ENCODE measurements at places on chromosomes 6 and 20. TPM values are rescaled to one million over a fixed set of nuclear protein-coding genes. Genes with fewer than 3 reads are reported as not detected.

DNA sequence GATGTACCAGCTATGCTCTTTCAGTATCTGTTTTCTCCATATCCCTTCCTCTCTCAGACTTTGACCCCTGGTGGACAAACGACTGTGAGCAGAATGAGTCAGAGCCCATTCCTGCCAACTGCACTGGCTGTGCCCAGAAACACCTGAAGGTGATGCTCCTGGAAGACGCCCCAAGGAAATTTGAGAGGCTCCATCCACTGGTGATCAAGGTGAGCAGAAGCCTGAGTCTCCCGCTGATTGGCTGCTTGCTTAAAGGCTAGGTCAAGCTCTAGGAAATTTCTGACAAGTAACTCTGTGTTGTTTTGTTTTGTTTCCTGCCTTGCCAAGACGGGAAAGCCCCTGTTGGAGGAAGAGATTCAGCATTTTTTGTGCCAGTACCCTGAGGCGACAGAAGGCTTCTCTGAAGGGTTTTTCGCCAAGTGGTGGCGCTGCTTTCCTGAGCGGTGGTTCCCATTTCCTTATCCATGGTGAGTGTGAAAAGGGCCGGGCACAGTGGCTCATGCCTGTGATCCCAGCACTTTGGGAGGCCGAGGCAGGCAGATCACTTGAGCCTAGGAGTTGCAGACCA is 28.6 kb downstream of the C6orf89 start:
- DNase-seq = no peak

DNA sequence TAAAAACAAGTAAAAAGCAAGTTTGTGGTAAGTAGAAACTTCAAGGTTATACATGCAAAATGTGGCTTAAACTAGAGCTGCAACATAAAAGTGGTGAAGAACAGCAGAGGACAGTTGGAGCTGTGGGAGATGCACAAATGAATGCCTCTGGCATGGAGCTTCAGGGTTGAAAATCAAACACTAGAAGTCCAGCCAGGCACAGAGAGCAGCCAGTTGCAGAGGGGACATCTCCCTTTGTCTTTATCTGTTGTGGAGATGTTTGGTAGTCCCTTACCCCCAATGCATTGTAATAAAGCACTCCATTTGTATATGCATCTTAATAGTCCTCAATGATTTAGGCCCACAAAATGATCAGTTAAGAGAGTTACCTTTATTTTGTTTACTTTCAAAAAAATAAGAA is 73.1 kb upstream of the C20orf144 start:
- no peak for DNase-seq

Gene FRS3
- 6.8 TPM for polyA plus RNA-seq

GRCh38 chr6:56758120-56758519 is 115.4 kb upstream of the DST start:
- DNase-seq = no peak

Gene IPCEF1
- 7.5 TPM for polyA plus RNA-seq

DNA sequence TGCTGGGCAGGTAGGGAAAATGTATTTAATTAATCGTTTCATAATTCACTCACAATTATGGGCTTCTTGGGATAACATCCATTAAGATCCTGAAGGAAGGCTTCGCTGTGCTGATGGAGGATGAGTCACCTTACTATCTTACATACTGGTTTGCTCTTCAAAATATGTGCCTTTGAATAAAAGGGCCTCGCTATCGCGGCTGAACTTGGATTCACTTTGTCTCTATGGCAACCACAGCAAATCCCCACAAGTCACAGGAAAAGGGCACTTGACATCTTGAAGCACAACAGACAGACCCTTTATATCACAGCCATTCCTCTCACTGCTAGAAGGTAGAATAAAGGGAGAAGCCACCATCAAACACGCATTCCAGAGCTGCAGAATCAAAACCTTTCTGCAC is 141.3 kb upstream of the MYLIP start:
- DNase-seq = no peak

- DNase-seq = no peak
Measured at GRCh38 chr6:111899531-111899930, 26.3 kb upstream of the FYN start.

- DNase-seq = no peak
Measured at GRCh38 chr6:24378473-24379097, 20.7 kb upstream of the DCDC2 start.

GRCh38 chr6:897528-898207 is 204.7 kb upstream of the EXOC2 start:
- DNase-seq = no peak

- DNase-seq = no peak
Measured at GRCh38 chr6:91020744-91021143, 433.9 kb upstream of the MAP3K7 start.

DNA sequence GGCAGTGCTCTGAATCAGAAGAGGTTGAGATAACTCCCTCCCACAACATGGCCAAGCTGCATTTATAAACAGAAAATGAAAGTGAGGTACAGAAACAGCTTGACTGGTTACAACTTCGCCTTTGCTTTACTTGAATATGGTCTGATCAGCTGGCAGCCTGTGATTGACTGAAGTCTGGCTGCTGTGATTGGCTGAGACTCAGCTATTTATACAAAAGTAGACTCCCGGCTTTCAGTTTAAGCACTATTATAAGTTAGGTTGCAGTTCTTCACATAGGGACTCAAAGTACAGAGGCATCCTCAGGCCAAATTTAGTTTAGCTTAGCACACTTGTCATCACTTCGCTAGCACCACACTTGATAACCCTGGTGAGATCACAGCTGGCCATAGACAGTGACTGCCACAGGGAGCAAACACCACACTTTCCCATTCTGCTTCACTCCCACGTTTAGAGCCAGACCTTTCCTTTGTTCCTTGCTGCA is 362.6 kb downstream of the EPM2A start:
- DNase-seq = no peak

DNA sequence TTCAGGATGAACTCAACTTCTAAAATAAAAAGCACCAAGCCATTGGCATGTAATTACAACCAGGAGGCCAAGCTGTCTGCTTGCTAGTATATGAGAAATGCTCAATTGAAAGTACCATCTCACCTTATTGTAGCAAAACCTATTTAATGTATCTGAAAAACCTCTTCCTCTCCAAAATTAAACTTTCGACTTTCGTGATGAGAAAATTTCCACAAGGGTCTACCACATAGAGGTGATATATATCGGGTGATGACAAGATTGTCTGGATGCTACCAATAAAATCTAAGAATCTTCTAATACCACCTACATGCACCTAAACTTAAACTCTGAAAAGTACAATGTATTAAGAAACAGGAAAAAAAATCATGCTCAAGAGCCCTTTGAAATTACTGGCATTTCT is 74.2 kb downstream of the ATXN1 start:
- no peak for DNase-seq

DNA sequence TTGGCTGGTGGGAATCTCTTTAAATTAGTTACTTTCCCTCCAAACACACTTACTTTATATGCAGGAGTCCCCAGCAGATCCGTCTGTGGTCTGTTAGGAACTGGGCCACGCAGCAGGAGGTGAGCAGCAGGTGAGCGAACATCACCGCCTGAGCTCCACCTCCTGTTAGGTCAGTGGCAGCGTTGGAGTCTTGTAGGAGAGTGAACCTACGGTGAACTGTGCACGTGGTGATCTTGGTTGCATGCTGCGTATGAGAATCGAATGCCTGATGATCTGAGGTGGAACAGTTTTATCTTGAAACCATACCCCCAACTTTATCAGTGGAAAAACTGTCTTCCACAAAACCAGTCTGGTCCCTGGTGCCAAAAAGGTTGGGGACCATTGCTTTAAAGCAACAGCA is 5.0 kb downstream of the SERPINB6 start:
- no peak for DNase-seq

DNA sequence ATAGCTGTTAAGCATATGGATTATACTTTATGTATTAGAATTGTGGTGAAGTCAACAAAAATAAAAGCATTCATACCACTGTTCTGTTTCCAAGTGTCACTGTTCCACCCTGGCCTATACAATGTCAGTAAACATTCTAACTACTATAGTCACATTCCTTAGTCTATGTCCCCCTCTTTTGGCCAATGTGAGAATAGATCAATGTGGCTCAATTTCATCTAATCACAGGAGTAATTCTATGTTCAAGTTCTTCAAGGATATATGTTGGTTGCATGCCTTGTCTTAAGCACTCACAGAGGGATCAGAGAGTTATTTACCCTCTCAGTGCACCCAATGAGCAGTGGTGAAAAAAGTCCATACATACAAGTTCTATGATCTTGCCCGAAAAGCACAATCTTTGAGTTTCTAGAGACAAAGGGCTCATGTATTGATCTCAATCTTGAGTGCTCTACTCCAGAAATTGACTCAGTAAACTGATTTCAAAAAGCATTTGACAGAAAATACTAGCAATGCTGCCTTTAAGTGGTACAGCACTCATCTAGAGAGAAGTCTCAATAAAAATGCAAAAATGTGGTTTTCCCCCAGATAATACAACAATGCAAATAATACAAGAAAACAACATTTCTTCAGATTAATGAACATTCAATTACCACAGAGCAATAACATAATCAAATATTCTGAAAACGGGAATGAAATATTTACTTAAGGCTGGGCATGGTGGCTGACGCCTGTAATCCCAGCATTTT is 16.5 kb downstream of the SMLR1 start:
- DNase-seq = no peak

GRCh38 chr6:45327956-45328522 is at the start of gene RUNX2:
TSS of gene RUNX2 (plus strand) at chr6:45328330. CDS start at chr6:45328727, 397 bp downstream.
- DNase-seq = no peak

DNA sequence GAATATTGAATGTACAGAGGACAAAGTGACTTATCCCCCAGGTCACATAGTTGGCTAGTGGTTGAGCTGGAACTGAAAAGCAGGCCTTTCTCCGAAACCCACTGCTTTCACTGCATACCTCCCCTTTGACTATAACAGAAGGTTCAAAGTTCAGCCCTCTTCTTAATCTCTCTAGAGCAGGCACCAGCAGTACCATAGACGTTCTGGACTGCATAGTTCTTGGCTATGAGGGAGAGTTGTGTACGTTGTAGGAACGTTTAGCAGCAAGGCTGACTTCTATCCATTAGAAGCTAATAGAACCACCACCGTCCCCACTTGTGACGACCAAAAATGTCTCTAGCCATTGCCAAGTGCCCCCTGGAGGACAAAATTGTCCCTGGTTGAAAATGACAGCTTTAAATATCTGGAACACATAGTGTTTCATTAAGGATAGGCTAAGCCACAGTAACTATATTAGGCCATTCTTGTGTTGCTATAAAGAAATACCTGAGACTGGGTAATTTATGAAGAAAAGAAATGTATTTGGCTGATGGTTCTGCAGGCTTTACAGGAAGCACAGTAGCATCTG is 123.8 kb upstream of the MTHFD1L start:
- no peak for DNase-seq

GRCh38 chr6:129543981-129544380 is 166.0 kb downstream of the ARHGAP18 start:
- DNase-seq = no peak

DNA sequence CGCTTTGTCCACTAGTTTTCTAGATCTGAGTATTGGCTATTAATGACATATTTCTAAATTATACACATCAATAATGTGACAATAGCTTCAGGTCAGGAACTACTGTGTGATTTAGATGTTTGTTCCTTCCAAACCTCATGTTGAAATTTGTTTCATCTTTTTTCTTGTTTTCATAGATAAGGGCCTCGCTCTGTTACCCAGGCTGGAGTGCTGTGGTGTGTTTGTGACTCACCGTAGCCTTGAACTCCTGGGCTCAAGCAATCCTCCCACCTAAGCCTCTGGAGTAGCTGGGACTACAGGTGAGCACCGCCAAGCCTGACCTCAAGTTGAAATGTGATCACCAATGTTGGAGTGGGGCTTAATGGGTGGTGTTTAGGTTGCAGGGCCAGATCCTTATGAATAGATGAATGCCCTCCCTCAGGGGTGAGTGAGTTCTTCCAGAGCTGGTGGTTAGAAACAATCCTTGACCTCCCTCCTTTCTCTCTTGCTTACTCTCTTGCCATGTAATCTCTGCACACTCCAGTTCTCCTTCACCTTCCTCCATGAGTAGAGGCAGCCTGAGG is 5.9 kb upstream of the NQO2 start:
- no peak for DNase-seq

- DNase-seq = no peak
Measured at GRCh38 chr6:33208091-33208967, at the start of gene RING1. TSS of gene RING1 (plus strand) at chr6:33208500. CDS start at chr6:33208823, 323 bp downstream.

GRCh38 chr6:140036196-140036595 is 661.7 kb upstream of the CITED2 start:
- DNase-seq = no peak

DNA sequence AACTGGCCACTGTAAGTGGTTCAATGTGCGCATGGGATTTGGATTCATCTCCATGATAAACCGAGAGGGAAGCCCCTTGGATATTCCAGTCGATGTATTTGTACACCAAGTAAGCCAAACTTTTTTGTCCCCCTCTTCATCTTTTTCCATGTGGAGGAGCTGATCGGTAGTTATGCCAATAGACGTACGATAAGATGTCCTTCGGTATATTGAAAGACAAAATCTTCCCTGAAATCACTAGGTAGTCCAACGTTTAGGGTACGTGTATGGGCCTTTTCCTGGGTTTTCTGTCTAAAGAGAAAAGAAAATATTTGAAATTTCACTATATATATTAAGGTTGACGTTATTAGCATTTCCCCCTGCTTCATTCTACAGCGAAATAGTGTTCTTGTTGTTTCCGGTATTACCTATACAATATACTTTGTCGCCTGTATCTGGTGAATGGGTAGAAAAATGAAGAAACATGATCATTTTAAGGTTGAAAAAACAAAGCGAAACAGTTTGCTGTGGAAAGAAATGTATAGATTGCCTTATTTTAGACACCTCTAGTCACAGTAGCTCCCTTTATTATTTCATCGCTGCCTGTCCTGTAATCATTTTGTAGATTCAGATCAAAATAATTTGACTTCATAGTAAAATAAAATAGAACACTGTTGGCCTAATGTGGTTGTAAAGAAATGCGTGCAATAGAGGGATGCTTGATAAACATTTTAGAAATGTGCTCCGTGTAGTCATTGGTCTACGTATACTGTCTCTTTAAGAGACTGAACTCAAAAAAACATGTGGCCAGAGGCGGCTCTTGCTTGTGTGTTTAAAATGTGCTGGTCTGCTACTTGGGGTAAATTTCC is 1.5 kb downstream of the LIN28B start:
- no peak for DNase-seq

DNA sequence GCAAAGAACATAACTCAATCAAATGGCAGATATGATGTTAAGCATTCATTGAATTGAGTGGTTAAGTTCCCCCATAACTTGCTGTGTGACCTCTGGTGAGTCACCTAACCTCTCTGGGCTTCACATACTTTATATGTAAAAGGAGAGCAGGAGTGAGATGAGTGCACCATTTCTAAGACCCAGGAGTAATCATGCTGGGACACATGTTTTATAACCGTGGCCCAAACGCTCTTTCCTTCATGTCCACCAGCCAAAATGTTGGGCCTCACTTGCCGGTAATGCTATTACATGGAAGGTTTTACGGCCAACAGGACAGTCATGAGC is 40.3 kb upstream of the CCDC167 start:
- no peak for DNase-seq
